OCI-LY7 (cell line): ENCODE measurements at places on chromosomes 3 and 15.

DNA sequence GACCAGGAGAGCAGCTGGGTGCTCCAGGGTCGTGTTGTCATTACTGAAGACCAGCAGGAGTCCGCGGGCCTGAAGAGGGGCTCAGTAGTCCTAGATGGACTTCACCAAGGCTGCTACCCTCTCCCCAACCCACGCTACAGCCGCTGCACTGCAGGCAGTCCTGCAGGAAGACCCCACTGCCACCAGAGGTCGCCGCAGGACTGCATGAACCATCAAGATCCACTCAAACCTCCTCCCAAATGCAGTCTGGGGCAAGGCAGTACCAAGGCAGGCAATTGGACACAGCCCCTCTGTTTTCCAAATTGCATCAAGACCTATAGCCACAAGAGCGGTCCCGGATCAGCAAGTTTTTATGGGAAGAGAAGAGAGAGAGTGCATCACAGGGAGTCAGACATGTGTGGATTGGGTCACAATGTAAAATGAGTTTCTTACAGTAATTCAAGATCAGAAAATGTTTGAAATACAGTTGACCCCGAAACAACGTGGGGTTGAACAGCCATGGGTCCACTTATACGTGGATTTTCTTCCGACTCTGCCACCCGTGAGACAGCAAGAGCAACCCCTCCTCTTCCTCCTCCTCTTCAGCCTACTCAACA is 46.7 kb downstream of the DZIP1L start:
- peak; percentile 73 for DNase-seq

- DNase-seq, result no peak
Measured at GRCh38 chr15:32730677-32731654, 13.2 kb downstream of the GREM1 start.

DNA sequence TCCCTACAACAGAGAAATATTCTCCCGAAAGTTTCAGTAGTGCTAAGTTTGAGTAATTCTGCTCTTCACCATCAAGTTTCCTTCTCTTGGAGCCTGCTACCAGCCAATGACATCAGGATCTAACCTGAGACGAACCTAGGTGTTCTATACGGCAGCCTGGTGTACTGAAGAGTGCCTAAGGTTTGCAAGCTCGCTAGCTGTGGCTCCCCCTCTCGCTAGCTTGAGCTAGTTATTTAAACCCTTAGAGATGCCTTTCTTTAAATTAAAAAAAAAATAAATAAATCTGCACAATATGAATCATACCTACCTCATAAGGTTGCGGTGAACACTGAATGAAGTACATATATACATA is 1.4 kb upstream of the COL8A1 start:
- no peak for DNase-seq

DNA sequence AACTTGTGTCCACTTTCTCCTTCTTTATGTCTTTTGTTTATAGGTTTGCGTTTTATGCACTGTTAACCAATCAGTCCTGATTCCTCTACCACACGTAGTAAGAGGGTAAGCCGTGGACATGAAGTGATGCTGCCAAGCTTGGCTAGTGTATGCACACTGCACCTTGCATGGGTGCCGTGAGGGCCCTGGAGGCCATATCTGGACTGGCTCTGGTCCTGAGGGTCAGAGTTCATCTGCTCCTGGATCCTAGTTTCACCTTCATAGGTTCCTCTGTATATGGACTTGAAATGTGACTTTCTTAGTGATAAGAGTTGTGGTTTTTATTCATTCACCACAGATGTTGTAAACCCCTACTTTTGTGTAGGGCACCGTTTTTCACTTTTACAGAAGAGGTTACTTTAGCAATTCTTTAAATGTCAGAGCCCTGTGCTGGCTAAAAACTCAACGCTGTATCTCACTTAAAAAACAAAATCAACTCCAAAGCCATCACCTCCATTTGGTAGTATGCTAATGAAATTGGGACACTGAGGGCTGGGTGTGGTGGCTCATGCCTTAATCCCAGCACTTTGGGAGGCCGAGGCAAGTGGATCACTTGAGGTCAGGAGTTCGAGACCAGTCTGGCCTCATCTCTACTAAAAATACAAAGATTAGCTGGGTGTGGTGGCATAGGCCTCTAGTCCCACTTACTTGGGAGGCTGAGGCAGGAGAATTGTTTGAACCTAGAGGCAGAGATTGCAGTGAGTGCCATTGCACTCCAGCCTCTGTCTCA is 22.9 kb downstream of the SIAH2 start:
- no peak for DNase-seq

- DNase-seq, result no peak
Measured at GRCh38 chr3:23620638-23621015, 185.1 kb upstream of the UBE2E1 start.

GRCh38 chr3:103977417-103977816 is 1389.3 kb upstream of the ALCAM start:
- DNase-seq, result no peak

GRCh38 chr15:56156877-56157276 is 86.8 kb downstream of the RFX7 start:
- no peak for DNase-seq

DNA sequence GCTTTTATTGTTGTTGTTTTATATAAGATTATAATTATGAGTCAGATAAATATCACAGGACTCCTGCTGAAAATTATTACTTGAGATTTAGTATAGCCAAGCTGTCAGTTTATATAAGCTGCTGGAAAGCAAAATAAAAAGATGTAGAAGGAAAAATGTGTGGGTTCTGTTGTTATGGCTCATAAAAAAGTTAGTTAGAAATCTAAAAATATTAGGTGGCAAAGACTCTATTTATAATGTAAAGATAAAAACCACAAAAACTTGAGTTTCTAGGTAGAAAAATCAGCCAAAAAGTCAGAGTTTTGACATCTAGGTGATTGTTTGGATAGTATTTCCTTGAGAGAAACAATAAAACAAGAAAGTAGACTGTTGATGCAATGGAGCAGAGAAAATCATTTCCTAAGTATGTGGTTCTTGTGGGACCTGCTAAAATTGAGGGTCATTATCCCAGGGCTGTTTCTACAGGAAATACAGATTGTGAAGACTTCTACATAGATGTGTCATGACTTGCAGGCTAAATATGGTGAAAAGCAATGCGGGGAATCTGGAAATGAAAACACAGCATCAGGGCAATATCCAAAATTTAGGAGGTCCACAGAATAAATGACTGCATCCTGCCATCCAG is 1109.6 kb upstream of the CADM2 start:
- DNase-seq, result no peak

GRCh38 chr15:99966815-99967214 is 233.6 kb upstream of the LYSMD4 start:
- no peak for DNase-seq

DNA sequence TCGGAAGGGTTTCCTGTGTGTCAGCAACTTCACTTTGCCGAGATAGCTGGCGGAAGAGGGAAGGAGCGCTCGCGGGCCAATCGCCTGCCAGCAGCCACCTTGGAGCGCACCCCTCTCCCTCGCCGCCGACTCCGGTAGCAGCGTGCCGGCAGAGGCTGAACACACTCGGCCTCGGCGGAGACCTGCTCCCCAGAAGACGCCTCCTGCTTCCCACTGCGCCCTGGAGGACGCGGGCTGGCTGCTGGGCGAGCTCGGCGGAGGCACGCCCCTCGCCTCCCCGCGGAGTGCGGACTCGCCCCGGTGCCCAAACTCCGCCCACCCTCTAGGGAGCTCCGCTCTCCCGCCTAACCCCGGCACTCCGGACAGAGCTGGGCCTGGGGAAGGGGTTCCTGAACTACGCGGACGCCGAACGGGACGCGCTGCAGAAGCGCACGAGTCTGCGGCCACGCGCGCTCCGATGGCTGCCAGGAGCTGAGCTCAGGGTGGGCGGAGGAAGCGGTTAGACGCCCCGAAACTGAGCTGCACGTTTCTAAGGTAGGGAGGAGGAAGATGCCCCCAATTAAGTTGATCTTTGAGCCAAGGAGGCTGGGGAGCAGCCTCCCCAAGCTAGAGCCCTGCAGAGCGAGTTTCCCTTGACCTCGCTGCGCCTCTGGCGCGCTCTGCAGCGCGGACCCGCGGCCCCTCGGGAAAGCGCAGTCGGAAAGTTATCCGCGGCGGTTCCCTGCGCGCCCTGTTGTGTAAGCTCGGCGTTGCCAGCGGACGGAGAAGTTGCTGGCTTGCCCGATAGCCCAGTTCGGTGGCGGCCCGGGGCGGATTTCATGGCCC is at the start of gene P2RY1:
TSS of gene P2RY1 (plus strand) at position 356 of the 825 bp plus-strand sequence. CDS start 652 bp downstream, outside the sequence.
- DNase-seq, result peak; percentile 41

DNA sequence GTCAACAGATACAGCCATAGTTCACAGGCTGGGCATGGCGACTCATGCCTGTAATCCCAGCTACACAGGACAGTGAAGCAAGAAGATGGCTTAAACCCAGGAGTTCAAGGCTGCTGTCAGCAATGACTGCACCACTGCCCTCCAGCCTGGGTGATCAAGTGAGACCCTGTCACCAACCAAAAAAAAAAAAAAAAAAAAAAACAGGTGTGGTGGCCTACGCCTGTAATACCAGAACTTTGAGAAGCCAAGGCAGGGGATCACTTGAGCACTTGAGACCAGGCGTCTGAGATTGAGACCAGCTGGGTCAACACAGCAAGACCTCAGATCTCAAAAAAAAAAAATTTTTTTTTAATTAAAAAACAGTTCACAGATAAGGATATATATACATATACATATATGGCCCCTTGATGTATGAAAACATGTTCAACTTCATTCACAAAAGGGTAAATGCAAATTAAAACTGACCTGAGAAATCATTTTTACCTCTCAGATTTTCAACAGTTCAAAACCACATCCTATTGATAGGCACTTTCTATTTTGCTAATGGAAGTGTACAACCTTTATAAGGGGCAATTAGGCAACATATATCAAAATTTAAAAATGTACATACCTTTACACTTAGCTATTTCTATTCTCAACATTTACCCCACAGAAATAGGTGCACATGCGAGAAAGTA is 51.1 kb downstream of the OSBPL10 start:
- peak; percentile 86 for DNase-seq

GRCh38 chr3:72369681-72370080 is 478.6 kb downstream of the SHQ1 start:
- DNase-seq, result no peak

- no peak for DNase-seq
Measured at GRCh38 chr15:70153921-70154717, 56.4 kb upstream of the TLE3 start.

- DNase-seq, result peak; percentile 57
Measured at GRCh38 chr3:185983495-185984141, 45.8 kb upstream of the TRA2B start.

- peak; percentile 60 for DNase-seq
Measured at GRCh38 chr3:36923523-36923943, 21.3 kb downstream of the TRANK1 start.

- no peak for DNase-seq
Measured at GRCh38 chr3:55968331-55968730, 481.2 kb upstream of the WNT5A start.

- no peak for DNase-seq
Measured at GRCh38 chr3:172198428-172198827, 159.1 kb downstream of the FNDC3B start.

- peak; percentile 63 for DNase-seq
Measured at GRCh38 chr3:107676469-107677309, 153.9 kb downstream of the BBX start.

GRCh38 chr3:128419311-128419710 is 47.4 kb downstream of the DNAJB8 start:
- no peak for DNase-seq

- no peak for DNase-seq
Measured at GRCh38 chr3:123421353-123422174, 27.3 kb downstream of the ADCY5 start.

DNA sequence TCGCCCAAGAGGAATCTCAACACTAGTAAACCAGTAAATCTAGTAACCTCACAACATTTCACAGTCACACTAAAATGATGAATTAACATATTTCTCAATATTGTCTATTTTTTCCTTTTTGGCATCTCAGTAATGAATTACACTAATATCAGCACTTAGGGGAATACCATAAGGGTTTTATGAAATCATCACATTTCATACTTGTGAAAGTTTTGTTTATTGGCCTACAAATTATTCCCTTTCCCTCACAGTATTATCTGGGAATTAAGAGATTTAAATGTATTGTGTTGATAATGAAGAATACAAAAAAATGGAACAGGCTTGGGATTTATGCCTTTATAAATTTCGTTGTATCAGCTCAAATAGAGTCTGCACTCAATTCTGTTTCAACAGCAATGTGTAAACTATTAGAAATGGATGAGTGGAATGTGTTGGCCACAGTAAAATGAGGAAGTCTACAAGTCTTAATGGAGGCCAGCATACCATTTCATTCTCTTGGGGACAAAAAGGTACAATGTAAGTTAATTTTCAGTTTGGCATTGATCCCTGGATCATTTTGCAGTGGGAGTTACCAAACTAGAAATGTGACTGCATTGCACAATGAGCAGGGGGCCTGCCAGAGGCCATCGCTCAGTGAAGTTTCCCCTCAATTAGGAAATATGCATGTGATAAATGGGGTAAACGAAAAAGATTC is 195.4 kb downstream of the FMN1 start:
- DNase-seq, result no peak

GRCh38 chr3:171274222-171274621 is 186.0 kb downstream of the TNIK start:
- DNase-seq, result no peak

DNA sequence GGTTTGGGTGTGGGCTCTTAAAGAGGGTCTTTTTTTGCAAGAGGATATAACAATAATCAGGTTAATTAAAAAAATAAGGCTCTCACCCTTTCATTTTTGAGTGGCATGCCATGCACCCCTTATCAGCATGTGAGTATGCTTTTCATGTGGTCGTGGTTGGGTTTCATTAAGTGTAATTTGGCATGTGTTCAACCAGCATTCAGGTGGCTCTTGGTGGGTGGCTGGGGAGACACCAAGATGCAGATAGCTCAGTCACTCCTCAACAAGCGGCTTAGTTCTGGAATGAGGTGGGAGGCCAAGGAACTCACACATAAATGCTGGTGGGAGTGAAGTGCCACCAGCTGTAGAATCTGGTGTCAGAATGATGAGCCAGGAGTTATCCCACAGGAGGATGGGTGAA is 66.8 kb downstream of the FLNB start:
- no peak for DNase-seq

- peak; percentile 86 for DNase-seq
Measured at GRCh38 chr3:13235079-13235478, 161.8 kb upstream of the IQSEC1 start.

- DNase-seq, result no peak
Measured at GRCh38 chr15:93900476-93901400, 330.6 kb upstream of the MCTP2 start.

- DNase-seq, result no peak
Measured at GRCh38 chr3:65864357-65864904, 174.3 kb downstream of the MAGI1 start.

DNA sequence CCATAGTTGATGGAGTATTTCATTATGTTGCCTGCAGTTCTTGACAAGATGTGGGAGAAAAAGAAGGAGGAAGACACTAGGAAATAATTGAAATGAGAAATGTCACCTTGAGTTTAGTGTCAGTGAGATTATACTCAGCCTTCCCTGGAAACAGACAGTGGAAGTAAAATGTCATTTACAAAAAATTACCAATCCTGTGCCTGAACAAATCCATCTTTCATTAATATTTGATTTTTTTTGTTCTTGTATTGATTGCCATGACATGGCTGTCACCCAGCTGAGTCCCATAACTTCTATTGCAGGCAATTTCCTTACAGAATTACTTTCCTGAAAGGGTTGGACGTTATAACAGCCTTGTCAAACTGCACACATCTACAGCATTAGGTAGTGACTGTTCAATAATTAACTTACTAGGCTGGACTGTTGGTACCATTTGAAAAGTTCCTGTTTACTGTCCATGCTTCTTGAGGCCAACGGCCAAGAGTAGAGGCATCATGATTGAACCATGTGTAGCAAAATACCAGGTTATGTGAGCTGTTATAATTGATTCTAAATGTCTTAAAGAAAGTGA is 572.2 kb upstream of the LMCD1 start:
- no peak for DNase-seq
